T-helper 2 cell (primary cell): ENCODE measurements at places on chromosomes 4 and X.

DNA sequence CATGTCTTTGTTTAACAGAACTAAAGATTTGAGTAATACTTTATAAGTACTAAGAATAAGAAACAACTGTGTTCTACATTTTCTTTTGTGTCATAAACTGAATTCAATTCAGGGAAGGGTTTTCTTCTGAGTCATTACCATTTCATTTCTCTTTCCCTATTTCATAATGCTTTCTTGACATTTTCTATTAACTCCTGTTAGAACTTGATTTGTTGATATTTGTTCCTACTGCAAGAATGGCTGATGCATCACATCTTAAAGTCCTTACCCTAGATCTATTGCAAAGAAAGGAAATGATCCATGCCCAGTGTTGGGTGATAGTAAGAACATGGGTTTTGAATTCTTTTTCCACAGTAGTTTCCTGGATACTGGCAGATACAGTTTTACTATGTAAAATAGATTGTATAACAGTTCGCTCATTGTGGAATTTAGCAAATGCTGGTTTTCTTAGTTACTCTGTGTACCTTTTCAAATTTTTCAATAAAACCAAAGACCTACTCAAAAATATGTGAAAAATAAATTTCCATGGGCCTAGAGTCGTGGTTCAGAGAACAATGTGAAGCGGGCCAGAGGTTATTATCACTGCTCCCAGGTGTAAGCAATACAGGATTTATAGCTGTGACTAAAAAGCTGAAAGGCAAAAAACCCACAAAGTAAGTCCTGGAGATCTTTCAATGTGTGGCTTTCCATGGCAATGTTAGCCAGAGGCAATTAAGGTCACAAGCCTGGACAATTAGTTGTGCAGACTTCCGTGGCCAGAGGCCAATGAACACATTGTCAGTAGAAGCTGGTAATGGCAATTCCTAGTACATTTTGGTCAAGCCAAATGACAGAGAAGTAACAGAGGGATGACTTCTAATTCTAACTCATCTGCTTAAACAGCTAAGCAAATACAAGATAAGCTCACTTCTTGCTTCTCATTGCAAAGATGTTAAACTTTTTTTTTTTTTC, 127.3 kb upstream of the FAT4 start:
- DNase-seq: no peak

DNA sequence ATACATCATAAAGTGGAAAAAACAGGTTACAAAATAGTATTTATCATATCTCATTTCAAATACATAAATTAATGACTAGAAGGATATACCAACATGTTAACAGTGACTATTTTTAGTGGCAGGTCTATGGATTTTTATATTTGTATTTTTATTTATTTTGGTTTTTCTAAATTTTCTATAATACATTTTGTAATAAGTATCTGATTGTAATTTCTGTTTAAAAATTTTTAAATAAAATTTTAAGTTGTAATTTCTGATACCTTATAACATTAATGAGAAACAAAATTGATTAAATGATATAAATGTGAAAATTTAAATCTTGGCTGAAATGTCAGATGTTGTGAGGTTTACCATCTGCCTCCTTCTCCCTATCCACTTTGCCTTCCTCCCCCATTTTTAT, 2.5 kb downstream of the NONO start:
- DNase-seq: no peak

DNA sequence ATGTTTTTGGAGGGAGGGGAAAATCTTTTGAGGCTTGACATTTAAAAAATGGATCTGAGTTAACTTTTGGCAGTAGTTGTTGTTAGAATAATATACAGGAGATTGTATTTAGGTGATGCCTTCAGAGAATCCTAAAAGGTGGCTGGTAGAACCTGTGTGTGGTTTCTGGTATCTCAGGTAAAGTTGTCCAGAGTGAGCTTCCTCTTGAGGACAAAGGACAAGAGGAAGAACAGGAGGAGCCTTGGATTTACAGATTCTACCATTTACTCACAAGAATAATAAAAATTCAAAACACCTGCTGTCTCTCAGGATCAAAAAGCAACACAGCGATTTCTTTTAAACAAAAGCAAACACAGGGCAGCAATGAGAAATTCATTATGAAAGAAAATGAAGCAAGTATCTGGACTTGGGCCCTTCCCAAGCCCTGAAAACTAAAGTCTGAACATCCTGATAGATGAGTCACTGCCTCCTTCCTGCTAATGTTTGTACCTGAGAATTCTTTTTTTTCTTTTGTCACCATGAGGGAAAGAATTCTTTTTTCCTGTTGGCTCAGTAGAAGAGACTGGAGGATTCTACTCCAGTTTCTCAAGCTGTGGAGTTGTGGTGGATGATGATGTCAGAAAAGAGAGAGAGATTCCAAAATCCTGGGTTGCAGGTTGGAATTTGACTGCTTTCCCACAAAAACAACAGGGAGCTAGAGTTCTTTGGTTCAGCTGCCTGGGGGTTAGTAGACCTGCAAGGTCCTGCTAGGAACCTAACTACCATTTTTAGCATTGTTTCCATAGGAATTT, 31.5 kb upstream of the RAPGEF2 start:
- DNase-seq: no peak

DNA sequence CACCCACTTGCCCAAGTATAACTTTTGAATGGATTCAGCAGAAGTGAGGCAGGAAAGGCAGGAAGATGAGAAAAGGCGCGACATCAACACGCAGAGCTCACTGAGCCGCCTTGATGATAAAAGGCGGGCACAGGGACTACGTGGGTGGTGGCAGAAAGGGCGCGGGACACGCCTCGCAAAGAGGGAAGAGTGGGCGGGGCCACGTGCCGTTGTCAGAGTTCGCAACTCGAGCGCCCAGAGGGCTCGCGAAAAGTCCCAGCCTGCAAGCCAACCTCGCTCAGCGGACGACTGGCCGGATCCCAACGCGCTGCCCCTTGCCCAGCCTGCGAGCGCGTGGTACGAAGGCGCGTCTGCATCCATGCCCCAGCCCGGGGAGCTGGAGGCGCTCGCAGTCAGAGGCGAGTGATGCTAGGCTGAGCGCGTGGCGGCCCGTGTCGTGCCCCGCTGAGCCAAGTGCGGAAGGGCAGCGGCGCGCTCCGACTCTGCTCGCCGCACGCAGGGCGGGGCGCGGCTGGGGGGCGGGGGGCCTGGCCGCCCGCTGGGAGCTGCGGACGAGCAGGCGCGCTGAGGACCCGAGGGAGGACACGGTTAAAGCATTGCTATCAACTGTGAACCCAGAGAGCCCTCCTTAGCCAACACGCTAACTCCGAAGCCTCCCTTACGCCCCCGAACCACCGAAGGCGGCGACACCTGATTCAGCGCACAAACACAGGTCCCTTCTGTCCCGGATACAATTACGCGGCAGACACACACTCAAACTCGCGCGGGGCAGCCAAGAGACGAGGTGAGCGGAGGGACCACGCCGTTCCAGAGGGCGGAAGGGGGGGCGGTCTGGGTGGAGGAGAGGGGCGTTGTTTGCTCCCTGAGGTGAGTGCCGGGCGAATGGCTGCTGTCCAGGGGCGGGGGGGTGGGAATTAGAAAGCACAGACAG, at the start of gene UGT8:
Gene UGT8, plus strand, starts transcription at position 617 of the 931 bp plus-strand sequence. CDS start 24,074 bp downstream, outside the sequence.
- DNase-seq: no peak

DNA sequence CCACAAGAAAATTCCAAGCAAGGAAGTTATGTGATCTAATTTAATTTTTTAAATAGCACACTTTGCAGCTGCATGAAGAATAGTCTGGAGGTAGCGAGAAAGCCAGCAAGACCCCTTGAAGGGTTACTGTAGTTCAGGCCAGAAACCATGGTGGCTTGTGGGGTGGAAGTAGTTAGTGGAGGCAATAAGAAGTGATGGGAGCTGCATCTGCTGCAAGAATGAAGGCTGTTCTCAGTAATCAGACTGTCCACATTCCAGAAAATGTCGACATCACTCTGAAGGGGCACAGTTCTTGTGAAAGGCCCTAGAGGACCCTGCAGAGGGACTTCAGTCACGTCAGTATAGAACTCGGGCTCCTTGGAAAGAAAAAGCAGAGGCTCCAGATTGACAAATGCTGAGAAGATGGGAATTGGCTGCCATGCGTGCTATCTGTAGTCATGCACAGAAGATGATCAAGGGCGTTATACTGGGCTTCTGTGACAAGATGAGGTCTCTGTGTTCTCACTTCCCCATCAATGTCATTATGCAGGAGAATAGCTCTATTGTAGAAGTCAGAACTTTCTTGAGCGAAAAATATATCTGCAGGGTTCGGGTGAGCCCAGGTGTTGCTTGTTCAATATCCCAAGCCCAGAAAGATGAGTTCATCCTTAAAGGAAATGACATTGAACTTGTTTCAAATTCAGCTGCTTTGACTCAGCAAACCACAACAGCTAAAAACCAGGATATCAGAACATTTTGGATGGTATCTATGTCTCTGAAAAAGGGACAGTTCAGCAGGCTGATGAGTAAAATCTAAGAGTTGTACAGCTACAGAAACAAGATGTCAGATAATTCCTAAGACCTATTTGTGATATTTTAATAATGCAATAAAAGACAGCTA, 254.2 kb downstream of the CBR4 start:
- no peak for DNase-seq
